ENCODE measurements at places on chromosomes 13 and 19. TPM values are rescaled to one million over a fixed set of nuclear protein-coding genes. Genes with fewer than 3 reads are reported as not detected.
A peak's percentile ranks its signal among the peaks of the same experiment; 100 is the strongest.

- H3K36me3 ChIP-seq: no peaks in the 10 kb centered on the region
- no peaks in the 10 kb centered on the region for H3K27me3 ChIP-seq
- DNase-seq: no peak
- no peaks in the 10 kb centered on the region for H3K4me1 ChIP-seq
- H3K4me3 ChIP-seq: no peak overlapping the region
These were observed 282.0 kb downstream of the DNAJC15 start for GRCh38 chr13:43305416-43305815.

DNA sequence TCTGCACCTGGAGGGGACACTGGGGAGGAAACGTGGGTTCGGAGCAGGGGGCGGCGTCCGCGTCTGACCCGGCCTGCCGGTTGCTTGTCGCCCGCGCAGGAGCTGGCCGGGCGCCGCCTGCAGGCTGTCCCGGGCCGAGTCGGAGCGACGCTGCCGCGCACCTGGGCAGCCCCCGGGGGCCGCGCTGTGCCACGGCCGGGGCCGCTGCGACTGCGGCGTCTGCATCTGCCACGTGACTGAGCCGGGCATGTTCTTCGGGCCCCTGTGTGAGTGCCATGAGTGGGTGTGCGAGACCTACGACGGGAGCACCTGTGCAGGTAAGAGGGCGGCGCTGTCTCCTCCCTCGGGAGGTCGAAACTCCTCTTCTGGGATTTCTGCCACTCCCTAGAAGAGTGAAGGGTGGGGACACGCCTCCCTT lies 1.3 kb downstream of the ITGBL1 start:
- no peaks in the 10 kb centered on the region for H3K27me3 ChIP-seq
- H3K4me3 ChIP-seq: peak overlapping the region; percentile 42
- peaks cover 6% of the 10 kb centered on the region for H3K4me1 ChIP-seq
- peak overlapping the region; percentile 32 for H3K27ac ChIP-seq
- DNase-seq: no peak

DNA sequence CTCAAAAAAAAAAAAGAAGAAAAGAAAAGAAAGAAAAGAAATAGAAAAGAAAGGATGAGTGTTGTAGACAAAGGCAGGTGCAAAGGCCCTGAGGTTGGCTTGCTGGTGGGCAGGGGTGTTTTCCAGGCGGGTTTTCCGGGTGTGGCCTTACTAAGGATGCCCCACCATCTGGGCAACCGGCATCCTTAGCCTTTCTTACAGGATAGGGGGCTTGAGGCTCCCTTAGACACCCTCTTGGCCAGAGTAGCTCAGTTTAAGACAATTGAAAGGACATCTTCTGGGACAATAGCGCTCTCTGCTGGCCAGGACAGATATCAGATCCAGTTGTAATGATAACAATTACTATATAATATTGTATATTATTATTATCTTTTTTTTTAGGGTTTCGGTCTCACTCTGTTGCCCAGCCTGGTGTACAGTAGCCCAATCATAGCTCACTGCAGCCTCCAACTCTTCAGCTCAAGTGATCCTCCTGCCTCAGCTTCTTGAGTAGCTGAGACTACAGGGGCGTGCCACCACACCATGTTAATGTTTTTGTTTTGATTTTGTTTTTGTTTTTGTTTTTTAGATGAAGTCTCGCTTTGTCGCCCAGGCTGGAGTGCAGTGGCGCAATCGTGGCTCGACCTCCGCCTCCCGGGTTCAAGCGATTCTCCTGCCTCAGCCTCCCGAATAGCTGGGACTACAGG lies 1.4 kb upstream of the QTRT1 start:
- no peaks in the 10 kb centered on the region for H3K36me3 ChIP-seq
- peaks cover 29% of the 10 kb centered on the region for H3K4me1 ChIP-seq
- H3K27me3 ChIP-seq: no peaks in the 10 kb centered on the region
- DNase-seq: no peak
- H3K27ac ChIP-seq: no peak overlapping the region

DNA sequence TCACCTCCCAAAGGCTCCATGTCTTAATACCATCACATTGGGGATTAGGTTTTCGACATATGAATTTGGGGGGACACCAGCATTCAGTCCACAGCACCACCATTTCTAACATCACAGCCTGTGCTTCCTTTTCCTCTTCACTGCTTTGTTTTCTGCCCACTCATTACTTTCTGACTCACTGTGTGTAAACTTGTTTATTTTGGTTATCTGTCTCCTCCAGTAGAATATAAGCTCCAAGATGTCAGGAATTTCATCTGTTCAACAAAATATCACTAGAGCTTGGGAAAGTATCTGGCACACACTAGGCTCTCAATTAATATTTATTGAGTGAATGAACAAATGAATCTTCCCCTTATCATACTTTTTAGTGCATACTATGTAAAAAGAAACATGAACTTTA lies 152.0 kb downstream of the NUFIP1 start:
- no peaks in the 10 kb centered on the region for H3K4me1 ChIP-seq
- no peaks in the 10 kb centered on the region for H3K27me3 ChIP-seq
- no peaks in the 10 kb centered on the region for H3K36me3 ChIP-seq
- no peak overlapping the region for H3K27ac ChIP-seq
- no peak for DNase-seq

- no peaks in the 10 kb centered on the region for H3K4me1 ChIP-seq
- H3K27ac ChIP-seq: no peak overlapping the region
- H3K27me3 ChIP-seq: no peaks in the 10 kb centered on the region
- H3K36me3 ChIP-seq: peaks cover 5% of the 10 kb centered on the region
These were observed 146.3 kb upstream of the WASF3 start for GRCh38 chr13:26411206-26411605.

- DNase-seq: no peak
- no peak overlapping the region for H3K4me3 ChIP-seq
- peak overlapping the region; percentile 65 for H3K27ac ChIP-seq
- H3K4me1 ChIP-seq: peaks cover 23% of the 10 kb centered on the region
These were observed 69.7 kb upstream of the SLC15A1 start for GRCh38 chr13:98822225-98822606.

The TEKTIP1 gene
- not detected for total RNA-seq
